ENCODE measurements at places on chromosomes 6 and 20.
A peak's percentile ranks its signal among the peaks of the same experiment; 100 is the strongest.

DNA sequence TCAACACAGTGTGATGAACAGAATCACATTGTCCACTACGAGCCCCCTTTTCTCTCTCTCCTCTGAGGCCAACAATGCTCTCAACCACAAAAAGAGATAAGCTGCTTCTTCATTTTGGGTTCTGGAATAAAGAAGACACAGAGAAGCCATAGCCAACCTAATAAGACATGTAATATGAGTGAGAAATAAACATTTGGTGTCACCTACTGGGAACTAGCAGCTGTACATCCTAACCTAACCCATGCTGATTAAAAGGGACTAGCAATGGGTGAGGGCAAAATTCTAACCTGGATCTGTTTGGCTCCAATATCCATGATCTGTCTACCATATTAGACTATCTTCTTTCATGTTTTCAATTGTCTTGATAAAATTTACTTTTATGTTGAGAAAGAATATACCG lies 369.1 kb upstream of the MARCKS start:
- DNase-seq = no peak

DNA sequence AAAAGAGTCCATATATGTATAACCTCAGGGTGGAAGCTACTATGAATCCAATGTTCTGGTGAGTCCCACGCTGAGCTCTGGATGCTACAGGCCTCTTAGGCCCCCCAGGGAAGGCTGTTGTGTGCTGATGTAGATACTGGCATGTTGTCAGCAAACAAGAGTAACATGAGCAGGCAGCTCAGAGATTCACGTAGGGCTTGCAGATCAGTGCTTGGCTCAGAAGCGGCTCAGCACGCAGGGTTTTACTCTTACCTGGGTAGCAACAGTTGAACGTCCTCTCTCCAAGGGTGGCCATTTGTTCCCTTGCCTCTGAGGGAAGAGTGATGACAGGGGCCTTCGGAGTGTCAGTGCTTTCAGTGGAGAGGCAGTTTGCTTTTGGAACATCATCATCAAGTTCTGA lies 93.4 kb downstream of the ZFP64 start:
- DNase-seq = no peak

DNA sequence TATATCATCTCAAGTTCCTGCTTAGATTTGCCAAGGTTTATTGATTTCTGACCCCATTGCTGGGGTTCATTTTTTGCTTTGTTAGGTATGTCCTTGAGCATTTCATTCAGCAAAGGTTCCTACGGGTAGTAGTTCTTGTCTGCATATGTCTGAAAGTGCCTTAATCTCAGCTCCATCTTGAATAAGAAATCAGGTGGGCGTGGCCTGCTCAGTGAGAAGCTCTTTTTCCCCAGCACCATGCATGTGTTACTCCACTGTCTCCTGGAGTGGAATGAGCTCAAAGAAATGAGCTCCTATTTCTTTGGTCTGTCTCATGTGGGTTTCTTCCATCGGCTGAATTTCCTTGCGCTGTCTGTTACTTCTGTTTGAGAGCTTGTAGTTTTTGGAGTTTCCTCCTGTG lies 201.9 kb downstream of the QKI start:
- no peak for DNase-seq

DNA sequence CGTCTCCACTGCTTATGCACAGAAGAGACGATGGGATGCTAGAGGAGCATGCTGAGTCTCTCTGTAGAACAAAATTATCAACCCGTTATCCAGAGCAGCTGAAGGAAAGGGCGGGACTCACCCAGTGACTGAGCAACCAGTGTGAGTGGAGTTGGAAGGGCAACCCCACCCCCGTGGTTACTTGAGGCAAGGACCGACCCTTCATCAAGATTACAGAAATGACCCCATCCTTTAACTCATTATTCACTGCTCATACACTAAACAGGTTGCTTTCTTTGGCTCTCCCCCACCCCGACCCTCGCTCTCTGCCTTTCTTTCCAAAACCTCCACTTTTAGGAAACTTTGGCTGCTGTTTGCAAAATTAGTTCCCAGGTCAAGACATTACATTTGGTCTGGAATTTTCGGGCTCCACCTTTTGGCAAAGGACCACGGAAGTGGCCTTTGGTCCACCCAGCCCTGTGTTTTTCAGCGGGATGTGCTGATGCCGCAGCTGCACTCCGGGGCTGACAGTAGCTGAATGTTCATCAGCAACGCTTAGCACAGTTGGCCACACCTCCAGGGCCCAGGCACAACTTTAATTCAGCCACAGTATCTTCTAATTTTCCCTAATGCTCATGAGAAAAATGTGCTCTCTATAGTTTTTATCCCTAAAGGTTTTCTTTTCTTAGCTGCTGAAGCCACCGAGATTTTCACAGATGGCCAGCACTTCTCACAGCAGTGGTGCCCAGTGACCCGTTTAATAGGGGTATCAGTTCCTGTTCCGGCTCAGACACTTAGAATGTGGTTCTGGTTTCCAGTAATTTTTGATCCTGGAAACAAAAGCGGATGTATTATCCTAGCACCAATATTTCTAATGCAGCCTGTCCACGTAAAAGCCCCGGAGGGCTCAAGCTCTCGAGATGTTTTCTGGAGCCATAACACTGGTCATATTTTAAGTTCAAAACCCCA lies 103.6 kb upstream of the NXT1 start:
- no peak for DNase-seq

GRCh38 chr6:134676307-134677281 lies 273.3 kb downstream of the ALDH8A1 start:
- DNase-seq = no peak

DNA sequence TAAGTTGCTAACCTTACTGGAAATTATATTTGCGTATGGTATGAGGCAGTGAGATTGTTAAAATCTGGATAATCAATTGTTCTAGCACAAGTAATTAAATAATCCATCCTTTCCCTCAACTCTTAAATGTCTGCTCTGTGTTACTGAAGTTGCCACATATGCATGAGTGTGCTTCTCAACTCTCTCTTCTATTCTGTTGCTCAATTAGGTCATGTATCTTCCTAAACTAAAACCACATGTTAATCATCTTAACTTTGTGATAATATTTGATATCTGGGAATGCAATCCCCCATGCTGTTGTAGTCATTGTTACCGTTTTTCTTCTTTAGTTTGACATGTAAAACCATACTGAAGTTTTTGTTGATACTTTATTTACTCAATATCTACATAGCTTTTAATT lies 63.5 kb upstream of the STMND1 start:
- no peak for DNase-seq

- DNase-seq = no peak
Measured at GRCh38 chr6:129859524-129859923, 1.6 kb downstream of the TMEM244 start.

DNA sequence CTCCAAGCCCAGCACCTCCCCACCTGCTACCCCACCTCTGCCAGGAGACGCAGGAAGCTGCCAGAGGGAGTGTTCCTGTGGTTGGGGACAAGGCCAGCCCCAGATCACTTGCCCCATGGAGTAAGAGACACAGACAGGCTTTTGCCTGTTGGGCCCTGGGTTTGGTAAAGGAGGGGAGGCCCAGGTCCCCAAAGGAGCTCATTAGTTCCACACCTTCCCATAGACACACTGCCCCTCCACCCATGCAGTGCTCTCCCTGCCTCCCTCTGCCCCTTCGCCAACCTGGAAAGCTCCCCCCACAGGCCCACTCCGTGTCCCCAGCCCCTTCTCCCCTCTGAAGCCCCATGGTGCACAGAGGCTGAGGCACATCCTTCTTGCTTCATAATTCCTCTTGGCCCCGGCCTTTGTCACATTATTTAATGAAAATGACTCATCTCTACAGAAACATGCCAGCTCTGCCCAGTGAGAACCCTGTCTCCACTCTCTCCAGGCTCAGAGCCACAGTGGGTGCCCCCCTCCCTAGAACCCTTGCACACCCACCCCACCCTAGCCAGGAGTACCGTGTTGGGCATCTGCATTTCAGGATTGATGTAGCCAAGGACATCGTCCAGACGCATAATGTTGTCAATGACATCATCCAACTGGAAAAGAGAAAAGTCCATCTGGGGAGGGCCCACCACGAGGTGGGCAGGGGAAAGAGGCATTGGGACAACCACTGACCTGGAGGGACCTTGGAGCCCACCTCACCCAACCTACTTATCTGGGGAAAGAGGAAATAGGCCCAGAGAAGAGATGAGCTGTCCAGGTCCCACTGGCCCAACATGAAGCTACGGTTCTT lies 46.0 kb downstream of the TFEB start:
- no peak for DNase-seq

DNA sequence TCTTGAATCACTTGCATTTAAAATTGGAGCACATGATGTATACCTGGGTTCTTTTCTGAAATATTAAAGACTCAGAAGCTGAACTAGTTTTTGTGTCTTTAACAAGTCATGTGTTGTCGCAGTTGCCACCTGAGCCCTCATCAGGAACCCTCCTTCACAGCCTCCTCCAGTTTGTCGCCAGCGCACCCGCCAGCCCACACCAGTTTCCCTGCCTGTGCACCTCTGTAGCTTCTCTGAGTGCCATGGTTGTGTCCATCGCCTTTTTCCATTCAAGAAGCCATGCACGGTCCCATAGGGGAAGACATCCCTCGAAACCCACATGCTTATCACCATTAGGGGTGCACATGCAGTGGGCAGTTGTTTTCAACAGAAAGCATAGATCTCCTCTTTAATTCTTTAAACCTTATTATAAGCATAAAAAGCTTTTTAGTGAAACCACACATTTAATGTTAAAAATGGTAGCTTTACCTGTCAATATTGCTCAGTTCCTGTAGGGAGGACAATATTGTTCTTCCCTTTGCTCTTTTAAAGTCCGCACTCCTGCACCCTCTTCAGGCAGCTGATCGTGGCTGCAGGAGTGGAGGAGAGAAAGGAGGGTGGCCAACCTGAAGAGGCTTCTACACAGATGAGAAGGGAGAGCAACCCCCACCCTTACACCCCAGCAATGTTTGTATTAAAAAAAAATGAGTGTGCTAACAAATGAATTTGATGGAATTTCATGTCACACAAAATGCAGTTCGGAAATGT lies 121.9 kb downstream of the CFAP61 start:
- no peak for DNase-seq

- peak; percentile 50 for DNase-seq
Measured at GRCh38 chr6:35469751-35470662, 1.8 kb downstream of the RPL10A start.

DNA sequence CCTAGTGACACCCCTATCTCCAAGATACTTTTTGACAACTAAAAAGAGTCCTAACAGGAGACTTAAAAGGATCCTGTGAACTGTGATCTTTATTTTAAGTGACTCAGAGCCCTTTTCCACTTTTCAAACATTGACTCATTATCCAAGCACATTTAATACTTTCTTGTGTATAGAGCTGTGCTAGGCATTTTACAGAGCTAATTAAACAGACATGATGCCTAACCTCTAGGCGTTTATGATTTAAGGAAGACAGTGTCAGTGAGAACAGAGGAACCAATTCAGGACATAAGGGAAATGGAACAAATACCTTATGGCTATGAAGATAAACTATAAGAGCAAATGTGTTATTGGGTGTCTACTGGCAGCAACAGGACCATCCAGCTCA lies 282.6 kb downstream of the TPBG start:
- no peak for DNase-seq

DNA sequence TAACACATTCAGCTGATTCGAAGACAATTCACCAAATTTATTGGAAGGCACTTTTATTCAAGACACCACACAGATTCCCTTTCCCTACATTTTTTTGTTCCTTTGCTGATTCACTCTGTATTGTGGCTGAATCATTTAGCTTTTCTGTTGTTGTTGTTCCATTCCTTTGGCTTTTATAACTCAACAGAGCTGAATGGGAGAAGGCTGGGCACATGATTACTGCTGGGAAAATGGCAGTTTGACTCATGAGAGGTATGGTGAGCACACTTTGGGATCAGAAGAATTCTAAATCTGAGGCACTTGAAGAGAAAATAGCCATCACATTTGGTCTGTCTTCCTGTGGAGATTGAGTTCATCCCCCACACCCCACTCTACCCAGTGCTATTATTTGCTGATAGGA lies 15.7 kb upstream of the SAYSD1 start:
- no peak for DNase-seq

- no peak for DNase-seq
Measured at GRCh38 chr6:40933864-40934263, 105.2 kb downstream of the UNC5CL start.

- no peak for DNase-seq
Measured at GRCh38 chr20:10488534-10488933, 53.4 kb downstream of the SLX4IP start.

DNA sequence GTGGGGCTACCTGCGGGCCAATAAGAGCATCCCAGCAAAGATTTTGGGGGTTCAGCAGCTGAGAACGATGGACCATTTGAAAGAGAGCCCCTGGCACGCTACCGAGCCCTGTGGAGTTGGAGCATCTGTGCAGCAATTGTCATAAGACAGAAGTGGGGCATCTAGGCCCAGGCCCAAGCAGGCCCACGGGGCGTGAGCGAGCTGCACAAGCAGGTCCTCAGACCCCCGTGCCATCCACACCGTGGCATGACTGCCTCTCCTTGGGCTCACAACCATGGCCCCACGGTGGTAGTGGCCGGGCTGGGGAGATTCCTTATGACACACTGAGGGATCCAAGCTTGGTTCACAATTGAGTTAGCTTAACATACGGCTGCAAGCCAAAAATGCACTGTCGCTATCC lies 103.3 kb upstream of the AGPAT4 start:
- no peak for DNase-seq

DNA sequence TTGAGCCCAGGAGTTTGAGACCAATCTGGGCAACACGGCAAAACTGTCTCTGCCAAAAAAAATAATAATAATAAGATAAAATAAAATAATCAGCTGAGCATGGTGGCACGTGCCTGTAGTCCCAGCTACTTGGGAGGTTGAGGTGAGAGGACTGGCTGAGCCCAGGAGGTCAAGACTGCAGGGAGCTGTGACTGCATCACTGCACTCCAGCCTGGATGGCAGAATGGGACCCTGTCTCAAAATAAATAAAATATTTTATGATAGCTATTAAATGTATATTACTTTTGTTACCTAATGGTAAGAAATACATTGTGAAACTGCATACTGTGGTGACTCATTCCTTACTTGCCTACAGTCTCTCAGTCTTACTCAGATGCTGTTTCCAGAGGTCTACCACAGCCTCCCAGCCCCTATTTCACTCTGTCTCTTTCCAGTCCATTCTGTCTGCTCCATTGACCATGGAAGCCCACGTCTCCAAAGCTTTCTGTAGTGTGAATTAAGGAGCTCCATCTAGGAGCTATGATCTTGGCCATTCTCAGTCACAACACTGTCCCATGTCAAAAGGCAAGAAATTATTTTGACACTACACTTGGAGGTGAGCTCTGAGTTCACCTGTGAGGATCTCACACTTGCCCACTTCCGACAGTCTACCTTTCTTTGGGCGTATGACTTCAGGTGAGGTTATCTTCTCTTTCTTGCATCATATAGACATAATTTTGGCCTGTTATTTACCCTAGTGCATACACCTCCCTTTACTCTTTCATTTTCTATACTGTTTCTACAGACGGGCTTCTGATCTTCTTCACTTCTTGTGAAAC lies 22.4 kb upstream of the SNX9 start:
- DNase-seq = no peak

GRCh38 chr20:16066571-16066970 lies 506.7 kb downstream of the KIF16B start:
- no peak for DNase-seq

- no peak for DNase-seq
Measured at GRCh38 chr20:5844063-5844681, 94.0 kb downstream of the SHLD1 start.

- DNase-seq = no peak
Measured at GRCh38 chr6:25478973-25479372, 173.0 kb upstream of the SCGN start.
